ENCODE measurements at places on chromosomes 13 and 19.

DNA sequence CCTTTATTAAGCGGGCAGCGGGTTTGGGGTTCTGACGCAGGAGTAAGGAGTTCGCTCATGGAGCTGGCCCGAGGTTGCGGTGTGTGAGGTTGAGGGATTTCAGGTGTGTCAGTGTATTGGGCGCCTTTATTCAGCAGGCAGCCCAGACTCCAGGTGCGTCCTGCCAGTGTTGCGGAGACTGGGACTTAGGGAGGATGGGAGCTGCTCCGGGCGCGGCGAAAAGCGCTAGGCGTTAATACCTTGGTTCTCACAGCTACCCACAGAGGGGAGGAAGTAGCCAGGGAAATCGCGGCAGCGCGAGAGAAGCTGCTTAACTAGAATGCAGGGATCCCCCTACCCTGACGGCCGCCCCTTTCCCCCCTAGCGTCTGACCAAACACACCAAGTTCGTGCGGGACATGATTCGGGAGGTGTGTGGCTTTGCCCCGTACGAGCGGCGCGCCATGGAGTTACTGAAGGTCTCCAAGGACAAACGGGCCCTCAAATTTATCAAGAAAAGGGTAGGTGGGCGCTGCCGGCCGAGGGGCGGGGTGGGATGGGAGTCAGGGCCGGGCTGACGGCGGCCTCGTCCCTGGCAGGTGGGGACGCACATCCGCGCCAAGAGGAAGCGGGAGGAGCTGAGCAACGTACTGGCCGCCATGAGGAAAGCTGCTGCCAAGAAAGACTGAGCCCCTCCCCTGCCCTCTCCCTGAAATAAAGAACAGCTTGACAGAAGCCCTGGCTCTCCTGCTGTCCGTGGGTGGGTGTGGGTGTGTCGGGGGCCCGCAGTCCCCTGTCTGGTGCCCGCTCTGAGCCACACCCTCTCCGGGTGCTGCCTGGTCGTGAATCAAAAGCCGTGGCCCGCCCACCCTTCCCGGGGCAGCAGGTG lies 1.1 kb downstream of the RPL36 start:
- DNase-seq = no peak

GRCh38 chr19:48910803-48911202 lies 10.7 kb downstream of the NUCB1 start:
- DNase-seq = no peak

DNA sequence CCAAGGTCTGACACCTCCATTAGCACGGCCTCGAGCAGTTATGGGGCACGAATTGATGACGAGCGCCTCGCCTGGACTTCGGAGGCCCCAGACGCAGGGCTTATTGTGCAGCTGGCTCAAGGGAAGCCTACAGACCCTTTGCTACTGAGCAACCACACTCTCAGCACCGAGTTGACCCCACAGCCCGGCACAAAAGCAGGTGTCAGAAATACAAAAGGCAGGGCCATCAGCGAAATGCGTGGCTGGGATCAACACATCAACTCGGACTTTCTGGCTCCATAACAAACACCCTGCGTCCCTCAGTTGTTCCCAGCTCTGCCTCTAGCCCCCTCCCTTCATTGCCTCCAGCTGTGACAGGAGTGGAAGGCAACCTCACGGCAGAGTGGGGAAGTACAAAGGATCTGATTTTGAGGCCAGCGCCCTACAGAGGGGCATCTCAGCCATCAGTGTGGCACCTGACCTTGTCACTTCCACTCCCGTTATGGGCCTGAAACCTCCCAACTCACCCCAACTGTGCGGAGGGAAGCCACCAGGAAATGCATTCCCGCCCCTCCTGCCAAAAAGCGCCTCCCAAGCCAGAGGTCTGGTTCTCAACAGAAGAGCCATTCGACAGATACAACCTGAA lies 18.0 kb downstream of the PEPD start:
- no peak for DNase-seq

GRCh38 chr19:46299004-46299509 lies 2.2 kb downstream of the HIF3A start:
- no peak for DNase-seq

- no peak for DNase-seq
Measured at GRCh38 chr19:32542477-32543108, 38.4 kb upstream of the PDCD5 start.

DNA sequence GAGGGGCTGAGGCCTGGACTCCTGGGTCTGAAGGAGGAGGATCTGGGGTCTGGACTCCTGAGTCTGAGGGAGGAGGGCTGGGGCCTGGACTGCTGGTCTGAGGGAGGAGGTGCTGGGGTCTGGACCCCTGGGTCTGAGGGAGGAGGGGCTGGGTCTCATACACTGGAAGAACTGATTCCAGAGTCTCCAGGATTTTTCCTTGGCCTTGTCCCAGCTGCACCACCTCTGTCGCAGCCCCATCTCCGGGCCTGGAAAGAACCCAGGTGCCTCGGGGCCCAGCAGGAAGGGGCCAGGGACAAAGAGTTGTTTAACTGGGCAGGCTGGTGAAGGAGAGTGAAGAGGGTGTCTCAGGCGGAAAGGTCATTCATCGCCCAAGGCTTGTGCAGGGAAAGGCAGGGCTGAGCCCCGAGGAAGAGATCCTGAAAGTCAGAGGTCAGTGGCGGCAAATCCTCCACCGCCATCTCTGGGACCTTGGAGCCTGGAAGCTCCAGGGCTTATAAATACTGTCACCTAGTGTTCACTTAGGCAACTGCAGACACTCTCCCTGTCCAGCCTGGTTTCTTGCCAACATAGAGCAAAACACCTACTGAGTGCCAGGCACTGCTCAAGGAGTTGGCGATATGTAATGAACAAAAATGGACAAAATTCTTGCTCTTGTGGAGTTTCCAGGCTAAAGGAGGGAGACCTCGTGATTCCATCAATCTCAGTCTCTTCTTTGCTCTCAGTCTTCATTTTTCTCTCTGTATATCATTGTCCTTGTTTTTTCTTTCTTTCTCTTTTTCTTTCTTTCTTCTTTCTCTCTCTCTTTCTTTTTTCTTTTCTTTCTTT lies 4.4 kb upstream of the KCNN4 start:
- peak; percentile 65 for DNase-seq

DNA sequence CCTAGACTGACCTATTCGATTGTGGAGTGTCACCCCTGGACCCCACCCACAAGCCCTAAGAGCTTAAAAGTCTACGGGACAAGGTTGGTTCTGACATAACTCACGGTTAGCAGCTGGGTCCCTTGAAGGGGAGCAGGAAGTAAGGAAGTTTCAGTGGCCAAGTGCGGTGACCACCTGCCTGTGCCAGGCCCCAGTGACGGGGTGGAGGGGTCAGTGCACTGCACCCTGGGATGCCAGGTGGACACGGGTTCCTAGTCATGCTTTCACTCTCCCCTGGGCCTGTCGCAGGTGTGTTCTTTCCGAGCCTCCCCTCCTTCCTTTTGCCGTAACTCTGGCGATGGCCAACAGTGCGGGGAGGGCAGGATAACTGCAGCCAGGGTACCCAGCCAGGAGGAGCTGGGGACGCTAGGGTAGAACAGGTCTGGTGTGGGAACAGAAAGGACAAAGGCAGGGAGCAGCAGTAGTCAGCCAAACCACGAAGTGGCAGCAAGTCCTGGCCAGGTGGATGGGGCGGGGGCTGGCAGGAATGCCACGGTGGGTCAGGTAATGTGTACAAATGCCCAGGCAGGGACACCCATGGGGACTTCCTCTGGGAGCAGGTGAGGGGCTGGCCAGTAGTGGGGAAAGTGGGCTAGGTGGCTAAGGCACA lies 58.3 kb downstream of the RGCC start:
- DNase-seq = no peak

- DNase-seq = no peak
Measured at GRCh38 chr19:37989855-37990254, 82.8 kb downstream of the SIPA1L3 start.
